Pulmonary artery endothelial cell (primary cell): ENCODE measurements at places on chromosomes 12 and 14. TPM values are rescaled to one million over a fixed set of nuclear protein-coding genes. Genes with fewer than 3 reads are reported as not detected.

The NGB gene
- total RNA-seq = not detected in 2 replicates

The LRR1 gene
- 36.1 and 46.7 TPM in 2 replicates for total RNA-seq

The CCDC38 gene
- not detected in 2 replicates for total RNA-seq

The OR4E2 gene
- total RNA-seq = not detected in 2 replicates

The RHOJ gene
- total RNA-seq = 65.8 and 126 TPM in 2 replicates

The FGF23 gene
- total RNA-seq = not detected in 2 replicates
